Esophagus squamous epithelium (tissue), 5 donors: ENCODE measurements at places on chromosomes 6 and 20.

- H3K36me3 ChIP-seq = no peaks in the 10 kb centered on the region
- no peak for DNase-seq
- H3K27me3 ChIP-seq = no peaks in the 10 kb centered on the region
- no peaks in the 10 kb centered on the region for H3K4me1 ChIP-seq
- no peak overlapping the region for H3K27ac ChIP-seq
Observed at GRCh38 chr6:85390105-85390728, 59.7 kb upstream of the NT5E start.

DNA sequence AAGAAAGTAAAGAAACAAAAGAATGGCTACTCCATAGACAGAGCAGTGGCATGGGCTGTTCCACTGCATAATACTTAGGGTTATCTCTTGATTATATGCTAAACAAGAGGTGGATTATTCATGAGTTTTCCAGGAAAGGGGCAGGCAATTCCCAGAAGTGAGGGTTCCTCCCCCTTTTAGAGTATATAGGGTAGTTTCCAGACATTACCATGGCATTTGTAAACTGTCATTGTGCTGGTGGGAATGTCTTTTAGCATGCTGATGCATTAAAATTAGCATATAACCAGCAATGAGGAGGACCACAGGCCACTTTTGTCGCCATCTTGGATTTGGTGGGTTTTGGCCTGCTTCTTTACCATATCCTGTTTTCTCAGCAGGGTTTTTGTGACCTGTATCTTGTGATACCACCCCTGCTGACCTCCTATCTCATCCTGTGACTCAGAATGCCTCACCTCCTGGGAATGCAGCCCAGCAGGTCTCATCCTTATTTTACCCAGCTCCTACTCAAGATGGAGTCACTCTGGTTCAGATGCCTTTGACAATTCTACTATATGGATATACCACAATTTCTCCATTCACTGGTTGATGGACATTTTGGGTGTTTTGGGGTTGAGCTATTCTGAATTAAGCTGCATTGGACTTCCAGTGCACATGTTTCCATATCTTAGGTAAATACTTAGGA is 280.6 kb downstream of the FARS2 start:
- DNase-seq = no peak
- no peaks in the 10 kb centered on the region for H3K27me3 ChIP-seq
- H3K4me1 ChIP-seq = no peaks in the 10 kb centered on the region
- H3K36me3 ChIP-seq = peaks cover 4% of the 10 kb centered on the region
- H3K27ac ChIP-seq = no peak overlapping the region

GRCh38 chr20:48784273-48784641 is 43.5 kb downstream of the PREX1 start:
- H3K27me3 ChIP-seq = peaks cover 25% of the 10 kb centered on the region
- no peak overlapping the region for H3K4me3 ChIP-seq
- no peak for DNase-seq
- no peak overlapping the region for H3K27ac ChIP-seq
- H3K4me1 ChIP-seq = peaks cover 4% of the 10 kb centered on the region

GRCh38 chr6:25279748-25280343 is 672 bp downstream of the CARMIL1 start:
- DNase-seq = no peak
- H3K4me3 ChIP-seq = peak overlapping the region; percentile 87
- H3K27me3 ChIP-seq = no peaks in the 10 kb centered on the region
- H3K36me3 ChIP-seq = no peaks in the 10 kb centered on the region
- H3K4me1 ChIP-seq = peaks cover 5% of the 10 kb centered on the region

DNA sequence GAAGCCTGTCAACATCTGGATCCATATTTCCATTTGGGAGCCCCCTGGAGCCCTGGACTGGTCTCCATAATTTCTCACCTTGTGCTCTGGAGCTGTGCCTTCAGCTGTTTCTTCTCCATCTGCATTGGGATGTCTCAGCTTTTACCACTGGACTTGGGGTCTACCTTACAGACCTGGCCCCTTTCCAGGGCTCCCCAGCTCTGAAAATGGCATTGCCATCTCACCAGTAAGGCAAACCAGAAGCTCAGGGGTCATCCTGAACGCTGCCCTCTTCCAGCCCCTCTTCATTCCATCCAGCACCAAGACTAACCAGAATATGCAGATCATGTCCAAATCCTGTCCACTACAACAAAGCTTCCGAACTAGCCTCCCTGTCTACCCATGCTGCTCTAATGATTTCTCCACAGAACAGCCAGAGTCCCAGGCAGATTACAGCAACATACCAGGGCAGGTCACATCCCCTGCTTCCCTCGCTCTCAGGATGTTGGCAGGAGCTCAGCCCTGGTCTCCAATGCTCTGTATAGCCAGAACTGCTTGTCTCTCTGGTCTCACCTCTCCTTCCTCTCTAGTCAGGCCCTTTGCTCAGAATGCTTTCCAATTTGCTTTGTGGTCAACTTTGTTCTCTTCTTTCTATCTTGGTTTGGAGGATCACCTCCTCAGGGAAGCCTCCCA is 17.7 kb upstream of the NNAT start:
- no peaks in the 10 kb centered on the region for H3K36me3 ChIP-seq
- no peak overlapping the region for H3K27ac ChIP-seq
- peaks cover 3% of the 10 kb centered on the region for H3K4me1 ChIP-seq
- no peaks in the 10 kb centered on the region for H3K27me3 ChIP-seq
- no peak overlapping the region for H3K4me3 ChIP-seq

- H3K27me3 ChIP-seq = no peaks in the 10 kb centered on the region
- no peaks in the 10 kb centered on the region for H3K4me1 ChIP-seq
- no peak overlapping the region for H3K27ac ChIP-seq
- DNase-seq = no peak
- H3K4me3 ChIP-seq = no peak overlapping the region
- no peaks in the 10 kb centered on the region for H3K36me3 ChIP-seq
Observed at GRCh38 chr20:21496452-21496851, 17.4 kb downstream of the NKX2-2 start.

- no peak for DNase-seq
- no peaks in the 10 kb centered on the region for H3K36me3 ChIP-seq
- no peak overlapping the region for H3K27ac ChIP-seq
- no peak overlapping the region for H3K4me3 ChIP-seq
Observed at GRCh38 chr6:44645276-44645675, 257.8 kb downstream of the CDC5L start.

DNA sequence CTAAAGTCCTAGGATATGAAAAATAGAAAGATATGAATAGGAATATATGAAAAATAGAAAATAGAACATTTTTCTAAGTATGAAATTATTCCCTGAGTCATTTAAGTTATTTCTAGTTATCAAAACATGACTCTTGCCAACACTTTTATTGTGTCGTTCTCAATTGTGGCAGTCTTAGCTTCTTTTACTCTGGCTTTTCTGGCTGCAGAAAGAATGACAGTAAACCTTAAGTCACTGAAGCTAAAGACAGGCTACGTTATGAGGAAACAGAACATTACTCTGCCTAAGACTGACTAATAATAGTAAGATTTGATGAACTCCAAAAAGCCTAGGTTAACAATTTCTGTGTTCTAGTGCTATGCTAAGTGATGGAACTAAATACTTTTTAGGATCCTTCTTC is 74.6 kb downstream of the AIG1 start:
- no peak for DNase-seq
- no peak overlapping the region for H3K27ac ChIP-seq
- H3K4me3 ChIP-seq = no peak overlapping the region

GRCh38 chr6:39055661-39056060 is 7.1 kb downstream of the GLP1R start:
- H3K36me3 ChIP-seq = no peaks in the 10 kb centered on the region
- no peak overlapping the region for H3K27ac ChIP-seq
- H3K27me3 ChIP-seq = no peaks in the 10 kb centered on the region
- no peak for DNase-seq

DNA sequence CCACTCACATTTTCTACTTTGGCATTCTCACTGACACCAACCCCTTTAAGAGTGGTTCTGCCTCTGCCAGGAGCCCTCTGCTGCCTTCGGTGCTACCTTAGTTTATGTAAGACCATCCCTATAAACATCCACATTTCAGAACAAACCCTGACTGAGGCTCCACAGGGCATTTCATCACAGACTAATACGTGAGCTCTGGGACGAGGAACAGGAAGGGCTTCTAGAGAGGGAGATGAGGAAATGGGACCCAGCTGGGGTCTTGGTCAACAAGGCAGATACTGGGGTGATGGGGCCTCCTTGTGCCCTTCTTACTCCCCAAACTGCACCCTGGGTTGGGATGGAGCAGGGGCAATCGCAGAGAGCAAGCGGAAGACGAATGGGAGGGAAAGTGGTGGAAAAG is 86.5 kb upstream of the FYN start:
- no peaks in the 10 kb centered on the region for H3K36me3 ChIP-seq
- H3K4me3 ChIP-seq = no peak overlapping the region
- no peaks in the 10 kb centered on the region for H3K4me1 ChIP-seq
- H3K27me3 ChIP-seq = no peaks in the 10 kb centered on the region

DNA sequence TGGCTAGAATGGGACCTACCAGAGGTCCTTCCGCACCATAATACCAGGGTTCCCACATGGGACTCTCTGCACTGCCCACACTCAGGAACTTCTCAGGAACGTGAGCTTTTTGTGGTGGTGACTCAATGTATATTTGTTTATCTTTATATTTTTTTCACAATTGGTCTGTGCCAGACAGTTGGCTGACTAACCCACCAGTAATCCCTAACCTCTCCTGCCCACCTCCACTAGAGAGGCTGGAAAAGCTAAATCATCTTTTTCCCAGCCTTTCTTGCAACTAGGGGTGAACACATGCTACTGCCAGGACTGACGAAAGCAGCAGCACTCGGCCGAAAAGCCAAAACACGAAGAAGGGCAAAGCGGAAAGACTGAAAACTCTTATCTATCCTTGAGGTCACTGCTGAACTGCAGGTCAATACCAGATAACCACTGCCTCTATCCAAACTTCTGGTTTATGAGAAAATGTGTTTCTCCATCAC is 112.9 kb downstream of the TRERF1 start:
- H3K4me3 ChIP-seq = no peak overlapping the region
- no peaks in the 10 kb centered on the region for H3K27me3 ChIP-seq
- H3K27ac ChIP-seq = peak overlapping the region; percentile 28
- DNase-seq = no peak

- no peaks in the 10 kb centered on the region for H3K36me3 ChIP-seq
- DNase-seq = no peak
- peaks cover 7% of the 10 kb centered on the region for H3K4me1 ChIP-seq
Observed at GRCh38 chr6:170360476-170360875, 53.9 kb downstream of the FAM120B start.

DNA sequence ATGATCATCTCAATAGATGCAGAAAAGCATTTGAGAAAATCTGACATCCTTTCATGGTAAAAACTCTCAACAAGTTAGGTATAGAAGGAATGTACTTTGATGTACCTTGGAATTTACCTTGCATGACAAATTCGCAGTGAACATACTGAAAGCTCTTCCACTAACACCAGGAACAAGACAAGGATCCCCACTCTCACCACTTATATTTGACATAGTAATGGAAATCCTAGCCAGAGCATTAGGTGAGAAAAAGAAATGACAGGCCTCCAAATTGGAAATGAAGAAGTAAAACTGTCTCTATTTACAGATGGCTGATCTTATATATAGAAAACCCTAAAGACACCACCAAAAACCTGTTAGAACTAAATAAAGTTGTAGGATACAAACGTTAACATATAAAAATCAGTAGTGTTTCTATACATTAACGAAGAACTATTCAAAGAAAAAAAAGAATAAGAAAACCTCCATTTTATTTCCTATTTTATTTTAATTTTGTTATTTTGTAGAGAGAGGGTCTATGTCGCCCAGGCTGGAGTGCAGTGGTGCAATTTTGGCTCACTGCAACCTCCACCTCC is 26.9 kb downstream of the PCNA start:
- DNase-seq = no peak
- H3K4me3 ChIP-seq = no peak overlapping the region
- H3K4me1 ChIP-seq = peaks cover 5% of the 10 kb centered on the region
- H3K27me3 ChIP-seq = no peaks in the 10 kb centered on the region
- no peak overlapping the region for H3K27ac ChIP-seq

DNA sequence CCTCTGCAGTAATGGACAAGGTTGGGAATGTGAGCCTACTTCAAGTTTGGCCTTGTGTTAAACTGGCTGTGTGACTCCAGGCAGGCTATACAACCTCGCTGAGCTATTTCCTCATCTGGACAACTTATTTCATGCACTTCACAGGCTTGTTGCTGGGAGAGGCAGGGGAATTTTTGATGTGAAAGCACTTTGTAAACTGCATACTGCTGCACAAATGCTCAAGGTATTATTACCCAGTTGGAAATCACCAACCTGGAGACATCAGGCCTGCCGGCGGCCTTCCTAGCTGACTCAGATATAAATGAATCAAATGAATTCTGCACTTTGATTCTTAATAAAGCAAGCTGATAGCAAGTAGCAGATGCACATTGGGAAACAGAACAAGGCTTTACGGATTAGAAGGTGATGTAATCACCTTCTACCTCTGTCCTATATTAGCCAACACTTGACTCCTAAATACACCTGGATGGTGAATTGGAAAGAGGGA is 10.1 kb downstream of the JARID2 start:
- H3K4me3 ChIP-seq = no peak overlapping the region
- H3K27me3 ChIP-seq = no peaks in the 10 kb centered on the region
- peaks cover 20% of the 10 kb centered on the region for H3K4me1 ChIP-seq
- DNase-seq = no peak
- no peak overlapping the region for H3K27ac ChIP-seq
- no peaks in the 10 kb centered on the region for H3K36me3 ChIP-seq

DNA sequence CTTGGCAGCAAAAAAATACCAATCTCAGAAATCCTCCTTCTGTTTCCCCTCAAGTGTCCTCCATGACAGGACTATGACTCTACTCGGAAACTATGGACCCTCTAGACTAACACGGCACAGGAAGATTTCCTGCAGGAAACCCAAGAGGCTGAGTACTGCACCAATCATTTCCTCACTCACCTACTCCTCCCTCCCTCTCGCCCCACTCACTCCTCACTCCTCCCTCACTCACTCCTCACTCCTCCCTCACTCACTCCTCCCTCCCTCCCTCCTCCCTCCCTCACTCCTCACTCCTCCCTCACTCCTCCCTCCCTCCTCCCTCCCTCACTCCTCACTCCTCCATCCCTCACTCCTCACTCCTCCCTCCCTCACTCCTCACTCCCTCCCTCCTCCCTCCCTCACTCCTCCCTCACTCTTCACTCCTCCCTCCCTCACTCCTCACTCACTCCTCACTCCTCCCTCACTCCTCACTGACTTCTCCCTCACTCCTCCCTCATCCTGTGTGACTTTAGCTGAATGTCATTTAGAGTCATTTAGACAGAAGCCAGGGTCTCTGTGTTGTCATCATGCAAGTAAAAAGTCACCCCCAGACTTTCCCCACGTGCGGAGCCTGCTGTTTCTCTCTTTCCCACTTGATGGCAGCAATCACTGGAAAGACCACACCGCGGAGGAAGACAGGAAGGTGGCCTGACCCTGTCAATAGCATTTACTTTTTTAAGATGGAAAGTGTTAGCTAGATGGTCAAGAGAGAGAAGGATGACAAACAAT is 226.8 kb upstream of the PDE10A start:
- no peak overlapping the region for H3K27ac ChIP-seq
- no peaks in the 10 kb centered on the region for H3K36me3 ChIP-seq
- no peaks in the 10 kb centered on the region for H3K27me3 ChIP-seq
- no peak overlapping the region for H3K4me3 ChIP-seq
- peaks cover 4% of the 10 kb centered on the region for H3K4me1 ChIP-seq

GRCh38 chr6:108193835-108194234 is 28.0 kb downstream of the NR2E1 start:
- DNase-seq = no peak
- H3K4me1 ChIP-seq = no peaks in the 10 kb centered on the region
- H3K27ac ChIP-seq = no peak overlapping the region

- peaks cover 44% of the 10 kb centered on the region for H3K27me3 ChIP-seq
- no peaks in the 10 kb centered on the region for H3K36me3 ChIP-seq
- no peaks in the 10 kb centered on the region for H3K4me1 ChIP-seq
- no peak for DNase-seq
Observed at GRCh38 chr20:61762886-61763739, 302.6 kb downstream of the TAF4 start.

GRCh38 chr6:158644231-158645063 is at the start of gene DYNLT1:
TSS of gene DYNLT1 (minus strand) at chr6:158644743. CDS start at chr6:158644708, 35 bp downstream.
- H3K36me3 ChIP-seq = no peaks in the 10 kb centered on the region
- H3K27ac ChIP-seq = peak within 1 kb of the TSS; percentile 98
- no peaks in the 10 kb centered on the region for H3K27me3 ChIP-seq
- peak; percentile 48 for DNase-seq
- peaks cover 63% of the 10 kb centered on the region for H3K4me1 ChIP-seq
- H3K4me3 ChIP-seq = peak within 1 kb of the TSS; percentile 100
